Parietal lobe (tissue), 2 donors: ENCODE measurements at places on chromosomes 13 and 19. TPM values are rescaled to one million over a fixed set of nuclear protein-coding genes. Genes with fewer than 3 reads are reported as not detected.

Gene OR4F17
- not detected for total RNA-seq

Gene ZNF837
- 1.6 TPM for total RNA-seq

Gene SH2D3A
- 0.31 TPM for total RNA-seq

Gene KLK13
- not detected for total RNA-seq

Gene ZNF805
- 44.4 TPM for total RNA-seq

Gene ERICH6B
- not detected for total RNA-seq

Gene PSG1
- not detected for total RNA-seq

Gene ZNF850
- total RNA-seq = 8.8 TPM

Gene GJB2
- 0.63 TPM for total RNA-seq

Gene STK24
- total RNA-seq = 27.5 TPM

Gene CGB3
- not detected for total RNA-seq

Gene KLK10
- not detected for total RNA-seq
